ENCODE measurements at places on chromosomes 7 and 10.

GRCh38 chr10:105908701-105909100, 1255.8 kb downstream of the SORCS1 start:
- no peak for DNase-seq

DNA sequence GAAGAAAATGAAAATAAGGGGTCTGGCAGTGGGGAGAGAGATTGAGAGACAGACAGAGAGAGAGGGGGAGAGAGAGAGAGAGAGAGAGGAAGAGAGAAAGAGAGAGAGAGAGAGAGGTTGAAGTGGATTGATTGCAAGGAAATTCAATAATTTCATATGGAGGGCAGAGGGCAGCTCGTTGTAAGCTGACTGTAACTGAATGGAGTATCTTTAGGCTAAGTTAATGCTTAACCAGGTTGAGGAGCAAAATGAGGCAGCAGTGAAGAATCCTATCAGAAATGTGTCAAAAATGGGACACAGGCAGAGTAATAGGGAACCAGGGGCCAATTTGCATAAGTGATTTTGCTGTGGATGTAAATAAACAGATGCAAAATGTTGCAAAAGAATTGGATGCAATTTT, 21.0 kb downstream of the BLNK start:
- no peak for DNase-seq

GRCh38 chr10:124943301-124944092, 1.6 kb downstream of the ZRANB1 start:
- DNase-seq: no peak

DNA sequence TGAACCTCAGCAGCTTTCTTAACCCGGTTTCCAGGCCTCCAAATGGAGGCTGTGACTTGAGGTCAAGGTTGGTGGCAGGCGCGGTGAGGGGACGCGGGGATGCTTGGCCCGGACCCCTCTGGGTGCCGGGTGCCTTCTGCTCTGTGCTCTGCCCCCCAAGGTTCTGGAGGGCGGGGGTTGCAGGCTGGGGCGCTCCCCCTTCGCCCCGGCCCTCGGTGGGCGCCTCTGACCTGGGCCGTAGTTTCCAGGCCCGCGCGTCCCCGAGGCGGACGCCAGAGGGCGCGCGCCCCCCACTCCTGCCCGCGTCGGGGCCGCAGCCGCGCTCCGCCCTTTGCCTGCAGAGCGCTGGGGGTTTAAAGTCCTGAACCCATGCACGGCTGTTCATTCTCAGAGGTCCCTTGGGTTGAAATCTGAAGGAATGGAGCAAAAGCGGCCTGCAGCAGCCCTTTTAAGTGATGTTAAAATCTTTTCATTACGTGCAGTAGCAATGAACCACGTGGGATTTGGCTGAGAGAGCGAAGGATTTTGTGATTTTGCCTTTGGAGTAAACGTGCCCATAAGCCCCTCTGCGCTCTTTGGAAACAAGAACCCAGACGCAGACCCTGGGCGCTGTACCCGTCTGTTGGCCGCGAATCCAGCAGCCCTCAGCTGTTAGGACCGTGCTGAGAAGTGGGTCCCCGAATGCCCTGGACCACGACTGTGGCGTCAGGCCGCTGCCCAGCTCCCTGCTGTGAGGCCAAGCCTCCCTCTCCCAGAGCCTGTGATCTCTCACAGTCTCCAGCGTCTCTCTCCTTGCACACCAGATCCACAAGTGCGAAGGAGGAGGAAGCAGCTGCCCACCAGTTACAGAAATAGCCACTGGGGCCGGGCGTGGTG, 135.0 kb downstream of the ACTR3B start:
- DNase-seq: no peak

- DNase-seq: no peak
Measured at GRCh38 chr10:48184224-48184623, 90.3 kb downstream of the FRMPD2 start.

DNA sequence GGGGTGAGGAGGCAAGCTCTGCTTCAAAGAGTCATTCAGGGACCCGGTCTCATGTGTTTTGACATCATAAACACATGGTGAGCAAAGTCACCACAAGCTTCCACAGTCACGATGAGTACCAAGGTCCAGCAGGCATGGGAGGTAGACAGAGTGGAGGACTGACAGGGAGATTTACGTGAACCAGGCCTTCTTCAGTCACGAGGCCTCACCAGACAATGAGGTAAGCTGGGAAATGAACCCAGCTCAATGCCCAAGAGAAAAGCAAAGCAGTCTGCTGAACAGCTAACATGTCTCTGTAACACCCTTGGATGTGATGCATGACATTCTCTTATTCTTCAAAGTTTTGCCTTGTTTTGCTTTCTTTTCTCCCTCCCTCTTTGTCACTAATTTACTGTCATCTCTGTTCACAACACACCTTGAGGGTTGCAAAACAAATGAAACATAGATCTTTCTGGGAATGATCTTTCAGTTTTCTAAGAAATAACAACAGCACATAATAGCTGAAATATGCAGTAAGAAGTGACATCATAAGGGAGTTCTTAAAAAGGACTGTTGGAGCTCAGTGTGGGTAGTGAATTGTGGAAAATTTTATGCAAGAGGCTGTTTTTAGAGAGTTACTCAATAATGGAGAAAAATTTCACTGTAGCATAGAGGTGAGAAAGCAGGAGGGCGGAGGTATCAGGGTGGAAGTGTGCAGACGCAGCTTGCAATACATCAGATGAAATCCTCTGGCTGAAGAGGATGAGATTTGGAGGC, 9.0 kb downstream of the PPP1R17 start:
- no peak for DNase-seq

Measured in Peyer's patch (tissue), 4 donors.